ENCODE measurements at places on chromosomes 11 and 22.

DNA sequence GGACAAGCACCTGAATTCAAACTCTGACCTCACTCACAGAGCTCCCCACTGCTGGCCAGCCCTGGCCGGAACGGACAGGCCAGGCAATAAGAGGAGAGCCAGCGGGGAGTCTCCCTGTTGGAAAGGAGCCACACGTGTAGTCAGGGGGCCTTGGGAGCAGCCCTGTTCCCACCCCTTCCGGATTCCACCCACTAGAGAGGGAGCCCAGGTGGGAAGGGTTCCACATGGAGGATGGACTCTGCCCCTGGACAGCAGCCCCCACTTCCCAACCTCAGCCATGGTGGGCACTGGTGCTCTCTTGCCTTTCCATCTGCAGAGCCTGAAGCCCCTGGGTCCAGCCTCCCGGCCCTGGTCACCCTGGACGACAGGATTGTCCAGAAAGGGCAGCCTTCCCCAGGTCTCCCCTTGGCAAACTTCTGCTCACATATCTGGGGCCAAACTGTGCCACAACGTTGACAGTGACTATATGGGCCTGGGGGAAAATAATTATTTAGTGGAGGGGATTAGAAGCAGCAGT, 7.5 kb upstream of the APOBEC3A start:
- DNase-seq: no peak

DNA sequence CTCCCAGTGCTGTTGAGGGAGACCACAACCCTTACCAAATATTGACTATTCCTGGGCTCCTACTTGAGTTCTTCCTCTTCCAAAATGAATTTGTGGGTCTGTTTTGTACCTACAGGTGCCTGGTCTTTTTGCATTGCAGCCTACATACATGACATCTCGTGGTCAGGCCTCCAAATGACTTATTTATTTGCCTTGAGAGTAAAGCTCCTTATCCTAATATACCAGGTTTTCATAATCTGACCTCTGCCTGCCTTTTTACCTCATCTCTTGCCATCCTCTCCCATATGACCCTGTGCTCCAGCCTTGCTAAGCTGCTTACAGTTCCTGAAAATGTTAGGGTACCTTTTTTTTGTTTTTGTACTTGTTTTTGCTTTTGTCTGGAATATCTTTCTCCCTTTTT, 130.4 kb downstream of the UVRAG start:
- DNase-seq: no peak

DNA sequence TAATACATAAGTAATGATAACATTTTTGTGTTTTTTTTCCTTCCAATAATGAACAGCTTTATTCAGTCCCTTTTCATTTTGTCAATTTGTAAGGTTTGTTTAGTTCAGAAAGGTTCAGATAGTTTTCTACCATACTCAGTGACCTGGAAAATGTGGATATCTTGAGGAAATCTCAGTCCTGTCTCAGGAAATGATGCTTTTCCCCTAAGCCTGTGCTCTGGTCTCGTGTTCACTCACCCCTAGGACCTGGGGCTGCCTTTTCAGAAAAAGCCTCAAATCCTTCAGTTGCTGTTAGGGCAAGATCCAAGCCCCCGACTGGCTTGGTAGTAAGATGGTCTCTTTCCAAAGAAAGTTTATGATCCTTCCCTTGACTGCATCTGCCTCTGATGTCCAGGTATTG, 21.8 kb downstream of the MS4A6A start:
- DNase-seq: no peak

GRCh38 chr11:112961146-112961668, at the start of gene NCAM1:
Gene NCAM1 (plus strand): TSS chr11:112961420.
- no peak for DNase-seq

- no peak for DNase-seq
These were observed 6.9 kb upstream of the ETS1 start for GRCh38 chr11:128594226-128594625.

GRCh38 chr11:70608568-70609470, 210.5 kb downstream of the CTTN start:
- DNase-seq: no peak

GRCh38 chr11:2704896-2705606, 5.3 kb upstream of the KCNQ1OT1 start:
- DNase-seq: no peak

DNA sequence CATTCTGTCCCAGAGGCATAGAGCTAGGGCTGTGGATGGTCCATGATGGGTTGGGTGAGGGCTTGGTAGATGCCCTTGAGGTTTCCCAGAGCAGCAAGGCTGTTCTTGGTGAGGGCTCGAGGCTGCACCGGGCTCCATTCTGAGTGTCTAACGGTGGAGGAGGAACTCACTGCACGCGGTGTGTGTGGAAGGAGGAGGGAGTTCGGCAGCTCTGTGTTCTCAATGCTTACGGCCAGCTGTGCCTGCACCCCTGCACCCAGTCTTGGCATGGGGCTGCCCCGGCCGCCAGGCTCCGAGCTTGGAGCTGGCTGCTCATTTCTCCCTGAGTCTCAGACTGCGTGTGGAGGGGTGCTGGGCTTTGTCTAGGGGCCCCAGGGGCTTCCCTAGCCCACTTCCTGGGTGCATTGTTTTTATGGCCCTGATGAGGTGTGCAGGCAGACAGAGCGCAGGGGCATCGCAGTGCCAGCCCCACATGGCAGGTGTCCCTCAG, 1247.1 kb downstream of the BRD1 start:
- DNase-seq: no peak

GRCh38 chr22:29816128-29816527, 21.9 kb downstream of the ASCC2 start:
- no peak for DNase-seq

GRCh38 chr22:35377735-35378134, 3.2 kb upstream of the HMOX1 start:
- no peak for DNase-seq

GRCh38 chr11:37724315-37724714, 1126.3 kb upstream of the RAG2 start:
- DNase-seq: no peak

- DNase-seq: no peak
These were observed 10.5 kb downstream of the YWHAH start for GRCh38 chr22:31954535-31955523.

- DNase-seq: no peak
These were observed 30.0 kb upstream of the SEZ6L start for GRCh38 chr22:26139310-26139709.

DNA sequence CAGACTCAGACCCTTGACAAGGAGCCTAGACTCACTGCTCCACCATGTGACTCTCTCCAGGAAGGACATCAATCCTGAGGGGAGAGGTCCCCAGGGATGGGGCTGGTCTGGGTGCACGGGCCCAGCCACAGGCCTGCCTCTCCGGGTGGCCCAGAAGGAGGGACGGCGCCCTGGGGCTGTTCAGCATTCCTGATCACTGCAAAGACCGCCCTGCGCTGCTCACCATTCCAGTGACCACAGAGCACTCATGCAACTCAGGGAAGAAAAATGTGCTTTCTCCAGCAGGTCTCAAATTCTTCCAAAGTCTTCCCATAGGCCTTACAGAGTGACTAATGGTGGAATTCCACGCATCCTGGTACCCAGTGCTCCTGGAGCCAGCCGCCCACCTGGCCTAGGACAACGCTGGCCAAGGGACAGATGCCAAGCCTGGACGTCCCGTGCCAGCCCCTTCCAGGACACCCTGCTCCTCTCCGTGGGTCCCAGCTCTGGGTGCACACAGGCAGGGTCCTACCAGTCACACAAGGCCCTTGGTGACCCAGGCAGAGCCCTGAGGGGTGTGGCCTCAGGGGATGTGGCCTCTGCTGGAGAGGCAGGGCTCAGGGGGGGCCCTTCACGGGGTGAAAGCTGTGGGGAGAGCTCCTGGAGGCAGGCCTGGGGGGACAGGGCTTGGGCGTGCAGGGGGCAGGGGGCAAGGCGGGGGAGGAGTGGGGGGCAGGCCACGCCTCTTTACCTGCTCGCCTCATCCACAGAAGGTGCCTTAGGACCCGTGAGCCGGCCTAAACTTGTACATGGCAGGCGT, 178.8 kb downstream of the IGLL1 start:
- DNase-seq: no peak
